ENCODE measurements at places on chromosomes 4 and X. TPM values are rescaled to one million over a fixed set of nuclear protein-coding genes. Genes with fewer than 3 reads are reported as not detected.
A peak's percentile ranks its signal among the peaks of the same experiment; 100 is the strongest.

DNA sequence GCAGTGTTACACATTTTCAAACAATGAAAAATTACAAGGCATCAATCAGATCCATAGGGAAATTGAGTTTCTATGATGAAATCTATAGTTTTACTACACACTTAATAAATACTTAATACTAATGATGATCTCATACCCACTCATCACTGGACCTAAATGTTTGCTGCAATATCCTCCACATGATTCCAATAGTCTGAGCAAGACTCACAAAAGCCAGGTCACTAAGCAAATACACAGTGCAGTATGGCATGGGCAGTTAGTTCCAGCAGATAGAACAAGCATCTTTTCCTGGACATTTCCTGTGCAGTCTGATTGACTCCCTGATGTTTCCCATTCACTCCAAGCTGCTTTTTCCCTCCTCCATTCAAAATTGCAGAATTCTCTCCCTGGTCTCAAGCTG is 109.0 kb upstream of the ATOH1 start:
- DNase-seq = no peak

DNA sequence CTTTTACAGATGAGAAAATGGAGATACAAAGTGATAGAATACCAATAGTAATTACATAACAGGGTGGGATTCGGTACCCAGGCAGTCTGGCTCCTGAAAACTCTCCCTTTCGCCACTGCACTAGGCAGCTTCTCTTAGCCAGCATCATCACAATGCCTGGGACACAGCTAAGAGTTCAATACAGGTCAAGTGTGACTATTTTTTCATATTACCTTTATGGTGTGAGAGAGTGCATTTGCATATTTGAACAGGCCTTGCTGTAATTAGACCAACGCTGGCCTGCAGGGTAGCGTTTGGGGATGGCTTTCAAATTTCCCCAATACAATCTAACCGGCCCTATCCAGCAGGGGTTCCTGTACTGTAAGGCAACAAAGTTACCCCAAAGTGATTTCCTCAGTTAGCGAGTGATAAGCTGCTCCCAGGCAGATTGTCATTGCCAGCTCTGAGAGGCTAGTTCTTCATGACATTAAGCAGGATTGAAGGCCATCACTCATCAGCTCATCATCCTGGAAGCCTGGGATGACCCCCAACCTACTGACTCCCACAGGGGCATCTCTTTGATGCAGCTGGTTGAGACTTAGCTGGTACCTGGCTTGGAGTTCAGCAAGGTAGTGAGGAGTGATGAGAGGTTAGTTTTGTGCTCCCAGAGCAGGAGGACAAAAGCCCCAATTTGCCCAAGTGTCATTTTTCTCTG is 836.8 kb upstream of the LCORL start:
- DNase-seq = no peak

- peak; percentile 36 for DNase-seq
These were observed 136.8 kb downstream of the TECRL start for GRCh38 chr4:64272432-64272831.

GLRA3 gene
- total RNA-seq = not detected

ARMCX1 gene
- 22.5 TPM for total RNA-seq

ASB5 gene
- 360 TPM for total RNA-seq

DNA sequence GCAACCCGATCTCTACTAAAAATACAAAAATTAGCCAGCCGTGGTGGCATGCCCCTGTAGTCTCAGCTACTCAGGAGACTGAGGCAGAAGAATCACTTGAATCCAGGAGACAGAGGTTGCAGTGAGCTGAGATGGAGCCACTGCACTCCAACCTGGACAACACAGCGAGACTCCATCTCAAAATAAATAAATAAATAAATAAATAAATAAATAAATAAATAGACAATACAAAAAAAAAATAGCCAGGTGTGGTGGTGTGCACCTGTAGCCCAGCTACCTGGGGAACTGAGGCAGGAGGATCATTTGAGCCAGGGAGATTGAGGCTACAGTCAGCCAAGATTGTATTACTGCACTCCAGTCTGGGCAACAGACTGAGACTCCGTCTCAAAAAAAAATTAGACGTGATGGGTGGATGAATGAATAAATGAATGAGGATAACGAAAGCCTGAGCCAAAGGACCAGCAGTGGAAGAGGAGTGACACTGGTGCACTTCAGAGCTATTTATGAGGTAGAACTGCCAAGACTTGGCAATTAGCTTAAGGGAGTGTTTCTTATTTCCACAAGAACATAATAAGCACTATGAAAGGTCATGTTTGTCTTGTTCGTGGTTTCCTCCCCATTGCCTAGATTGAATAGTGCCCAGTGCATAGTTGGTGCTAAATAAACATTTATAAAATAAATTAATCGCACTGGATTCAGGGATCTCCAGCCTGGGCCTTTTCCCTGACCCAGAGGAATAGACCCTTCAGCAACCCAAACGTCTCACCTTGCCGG is 232.2 kb downstream of the IDS start:
- no peak for DNase-seq

DNA sequence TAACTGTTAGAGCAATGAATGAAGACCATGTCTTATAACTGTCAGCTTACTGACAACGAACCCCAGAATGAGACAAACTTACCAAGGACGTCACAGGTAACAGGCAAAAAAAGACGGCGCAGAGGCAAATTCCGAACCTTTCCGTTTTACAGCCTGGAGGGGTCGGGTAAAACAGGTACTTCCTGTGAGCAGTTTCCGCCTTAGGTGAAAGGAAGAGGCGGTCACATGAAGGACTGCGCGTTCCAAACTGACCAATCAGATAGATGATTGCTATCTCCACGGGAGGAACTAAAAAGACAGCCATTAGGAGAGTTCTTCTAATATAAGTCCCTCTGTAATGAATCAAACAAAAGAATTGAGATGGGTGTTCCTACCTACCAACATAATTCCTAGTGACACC is at the start of gene COX7B2:
Gene COX7B2, minus strand, starts transcription at position 168 of the 400 bp plus-strand sequence. CDS start 174,053 bp downstream, outside the sequence.
- DNase-seq = no peak

DNA sequence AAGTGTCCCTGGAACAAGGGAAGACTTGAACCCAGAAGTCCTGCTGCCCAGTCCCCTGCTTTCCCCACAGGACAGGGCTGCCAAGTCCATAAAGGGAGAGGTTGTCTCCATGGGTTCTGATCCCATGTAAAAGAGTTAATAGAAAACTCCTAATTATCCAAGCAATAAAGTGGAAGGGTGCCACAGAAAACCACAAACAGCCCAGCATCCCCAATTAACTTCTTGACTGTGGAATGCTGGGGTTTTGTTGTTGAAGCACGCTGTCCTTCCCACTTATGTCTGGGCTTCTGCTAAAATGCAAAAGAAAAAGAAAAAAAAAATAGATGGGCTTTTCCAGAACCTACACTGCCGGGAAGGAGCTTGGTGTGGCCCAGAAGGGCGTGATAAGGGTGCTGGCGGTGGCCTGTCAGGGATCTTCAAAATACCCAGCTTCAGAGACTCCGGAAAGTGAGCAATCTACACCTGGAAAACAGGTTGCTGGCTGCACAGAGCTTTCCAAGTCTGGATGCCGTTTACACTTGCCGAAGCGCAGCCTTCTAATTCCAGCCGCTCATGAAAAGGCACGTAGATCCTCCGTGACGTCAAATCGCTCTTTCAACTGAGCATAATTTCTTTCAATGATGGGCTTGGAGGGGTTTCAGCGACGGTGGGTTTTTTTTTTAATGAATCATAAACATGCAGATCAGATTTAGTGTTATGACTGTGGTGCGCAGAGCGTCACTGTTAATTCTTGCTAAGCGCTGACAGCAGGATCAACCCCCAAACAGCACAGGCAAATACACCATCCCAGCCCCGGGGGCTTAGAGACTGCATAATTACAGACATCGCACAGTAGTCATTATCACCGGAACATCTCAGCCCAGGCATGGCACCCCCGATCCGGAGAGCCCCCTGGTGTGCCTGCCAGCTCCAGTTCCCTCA is 197.6 kb downstream of the BCOR start:
- no peak for DNase-seq

DNA sequence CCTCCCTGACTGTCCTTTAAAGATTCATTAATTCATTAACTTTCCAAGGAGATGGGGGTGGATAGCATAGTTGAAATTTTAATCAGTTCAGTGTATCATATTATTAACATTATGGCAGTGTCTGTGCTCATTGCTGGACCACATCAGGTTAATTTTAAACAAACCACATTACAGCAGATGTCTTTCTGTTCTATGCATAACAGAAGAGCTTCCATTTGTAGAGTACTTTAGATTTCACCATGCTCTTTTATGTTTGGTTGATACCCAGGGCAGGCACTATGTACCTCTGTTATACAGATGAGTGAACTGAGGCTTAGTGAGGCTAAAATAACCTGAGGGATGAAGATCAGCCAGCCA is 41.1 kb downstream of the AFF2 start:
- DNase-seq = no peak

NOCT gene
- total RNA-seq = 18.1 TPM

TMPRSS11A gene
- total RNA-seq = not detected

GRCh38 chrX:13248867-13249486 is 70.9 kb downstream of the ATXN3L start:
- no peak for DNase-seq

DNA sequence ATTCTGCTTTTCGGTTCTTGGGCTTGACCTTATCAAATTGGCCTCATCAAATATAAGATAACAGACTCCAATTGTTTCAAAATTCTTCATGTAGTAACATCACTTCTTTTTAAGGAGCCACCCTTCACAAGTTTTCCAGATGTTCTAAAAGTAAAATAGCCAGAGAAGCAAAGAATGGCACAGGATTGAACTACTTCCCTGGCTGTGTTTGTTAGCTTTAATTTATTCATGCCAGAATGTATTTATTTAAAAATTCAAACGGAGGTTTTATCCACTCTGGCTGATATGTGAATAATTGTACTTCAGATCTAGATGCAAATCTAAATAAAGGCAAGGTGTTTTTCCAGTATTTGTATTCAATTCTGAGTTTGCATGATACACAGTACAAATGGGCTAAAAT is 581.3 kb upstream of the TENM3 start:
- DNase-seq = no peak

- no peak for DNase-seq
These were observed 32.9 kb downstream of the MAGED4 start for GRCh38 chrX:52217494-52218160.

DNA sequence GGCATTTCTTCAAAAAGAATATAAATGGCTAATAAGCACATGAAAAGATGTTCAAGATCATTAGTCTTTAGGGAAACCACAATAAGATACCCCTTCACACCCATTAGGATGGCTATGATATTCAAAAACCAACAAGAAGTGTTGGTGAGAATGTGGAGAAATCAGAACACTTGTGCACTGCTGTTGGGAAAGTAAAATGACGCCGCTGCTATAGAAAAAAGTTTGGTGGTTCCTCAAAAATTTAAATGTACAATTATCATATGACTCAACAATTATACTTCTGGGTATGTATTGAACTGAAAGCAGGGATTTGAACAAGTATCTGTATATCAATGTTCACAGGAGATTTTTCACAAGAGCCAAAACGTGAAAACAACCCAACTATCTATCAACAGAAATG is 29.4 kb upstream of the NEUROG2 start:
- no peak for DNase-seq

DNA sequence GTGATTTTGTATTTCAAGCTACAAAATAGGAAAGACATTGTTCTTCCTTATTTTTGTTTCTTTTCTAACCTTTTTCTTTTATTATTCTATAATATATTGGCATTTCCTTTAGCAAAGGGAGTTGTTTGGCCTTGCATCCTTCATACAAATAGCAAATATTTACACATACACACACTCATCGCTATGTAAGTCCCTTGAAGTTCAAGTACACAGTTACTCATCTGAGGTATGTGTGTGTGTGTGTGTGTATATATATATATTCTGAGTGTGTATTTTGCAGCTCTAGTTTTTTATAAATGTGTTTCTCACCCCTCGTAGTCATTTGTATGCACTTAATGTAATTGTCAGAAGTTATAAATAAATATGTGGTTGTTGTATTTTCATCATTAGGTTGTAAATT is 724.8 kb upstream of the MAGEB2 start:
- no peak for DNase-seq

DNA sequence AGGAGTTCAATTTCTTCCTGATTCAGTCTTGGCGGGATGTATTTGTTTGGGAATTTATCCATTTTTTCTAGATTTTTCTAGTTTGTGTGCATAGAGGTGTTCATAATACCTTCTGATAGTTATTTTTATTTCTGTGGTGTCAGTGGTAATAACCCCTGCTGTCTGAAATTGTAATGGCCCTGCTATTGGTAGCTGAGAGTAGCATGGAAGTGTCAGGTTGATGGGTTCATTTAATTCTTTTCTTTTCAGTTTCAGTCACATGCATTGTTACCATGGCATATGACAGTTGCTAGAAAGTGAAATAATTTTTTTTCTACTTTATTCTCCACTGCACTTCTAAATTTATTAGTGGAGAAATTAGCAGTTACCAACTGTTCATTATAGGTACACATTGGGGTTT is 20.7 kb downstream of the AR start:
- no peak for DNase-seq

CSAG1 gene
- total RNA-seq = not detected

- no peak for DNase-seq
These were observed 194.6 kb upstream of the C1QTNF7 start for GRCh38 chr4:15233264-15233597.

DNA sequence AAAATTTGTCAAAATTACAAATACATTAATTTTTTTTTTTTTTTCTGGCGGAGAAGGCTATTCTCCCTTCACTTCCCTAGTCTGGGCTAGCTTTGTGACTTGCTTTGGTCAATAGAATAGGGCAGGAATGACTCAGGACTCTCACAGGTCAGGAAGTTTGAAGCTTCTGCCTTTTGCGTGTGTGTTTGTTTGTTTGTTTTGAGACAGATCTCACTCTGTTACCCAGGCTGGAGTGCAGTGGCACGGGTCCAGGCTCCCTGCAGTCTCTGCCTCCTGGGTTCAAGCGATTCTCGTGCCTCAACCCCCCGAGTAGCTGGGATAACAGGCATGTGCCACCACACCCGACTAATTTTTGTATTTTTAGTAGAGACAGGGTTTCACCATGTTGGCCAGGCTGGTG is 55.9 kb upstream of the USP9X start:
- DNase-seq = no peak

GRCh38 chrX:7606039-7606652 is 236.8 kb upstream of the VCX start:
- DNase-seq = no peak

DNA sequence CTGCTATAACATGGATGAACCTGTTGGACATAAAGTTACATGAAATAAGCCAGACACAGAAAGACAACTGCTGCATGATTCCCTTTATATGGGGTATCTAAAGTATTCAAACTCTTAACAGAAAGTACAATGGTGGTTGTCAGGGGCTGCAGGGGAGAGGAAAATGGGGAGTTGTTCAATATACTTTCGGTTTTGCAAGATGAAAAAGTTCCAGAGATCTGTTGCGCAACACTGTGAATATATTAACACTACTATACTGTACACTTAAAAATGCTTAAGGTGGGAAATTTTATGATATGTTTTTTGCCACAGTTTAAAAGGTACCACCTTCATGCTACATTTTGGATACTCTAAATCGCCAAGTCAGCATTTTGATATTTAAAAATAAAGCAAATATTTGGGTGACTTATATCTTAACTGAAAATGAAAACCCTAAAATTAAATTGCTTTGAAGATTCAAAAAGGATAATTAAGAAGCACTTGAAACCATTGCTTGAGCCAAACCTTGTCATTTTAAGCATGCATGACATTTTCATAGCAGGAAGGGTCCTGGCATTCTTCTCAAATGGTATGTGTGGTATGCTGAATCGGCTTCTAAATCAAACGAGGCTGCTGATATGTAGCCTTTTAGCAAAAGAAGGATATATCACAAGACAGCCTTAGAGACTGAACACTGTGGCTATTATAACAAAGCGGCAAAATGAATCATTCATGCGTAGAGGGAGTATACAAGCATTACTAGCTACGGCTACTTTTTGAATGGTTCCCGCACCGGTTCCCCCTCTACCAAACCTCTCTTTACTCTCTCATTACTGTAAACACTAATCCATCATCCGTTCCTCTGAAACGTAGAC is 607.1 kb upstream of the DIPK2B start:
- DNase-seq = no peak

Data from psoas muscle (tissue), 8 donors.